ENCODE measurements at places on chromosomes 12 and 14. TPM values are rescaled to one million over a fixed set of nuclear protein-coding genes. Genes with fewer than 3 reads are reported as not detected.

- DNase-seq: no peak
Measured at GRCh38 chr14:92033906-92034687, 5.8 kb downstream of the TRIP11 start.

DNA sequence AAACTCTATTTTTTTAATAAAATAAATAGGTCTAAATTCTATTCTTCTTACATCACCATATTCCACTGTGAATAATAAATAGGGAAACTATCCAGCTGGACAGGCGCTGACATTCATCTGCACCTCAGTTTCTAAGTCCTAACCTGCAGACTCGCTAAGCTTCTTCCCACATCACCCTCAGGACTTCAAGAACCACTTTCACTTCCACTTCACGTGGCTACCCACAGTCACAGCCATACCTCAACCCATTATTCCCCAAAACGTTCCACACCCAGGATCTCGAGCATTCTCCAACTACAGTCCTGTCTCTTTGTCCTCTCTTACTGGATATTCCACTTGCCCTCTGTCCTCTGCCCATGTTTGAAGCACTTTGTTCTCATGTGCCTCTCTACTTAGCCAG is 71.1 kb downstream of the C2CD5 start:
- no peak for DNase-seq

GRCh38 chr14:65228956-65229747 is 126.8 kb upstream of the MAX start:
- DNase-seq: no peak

DNA sequence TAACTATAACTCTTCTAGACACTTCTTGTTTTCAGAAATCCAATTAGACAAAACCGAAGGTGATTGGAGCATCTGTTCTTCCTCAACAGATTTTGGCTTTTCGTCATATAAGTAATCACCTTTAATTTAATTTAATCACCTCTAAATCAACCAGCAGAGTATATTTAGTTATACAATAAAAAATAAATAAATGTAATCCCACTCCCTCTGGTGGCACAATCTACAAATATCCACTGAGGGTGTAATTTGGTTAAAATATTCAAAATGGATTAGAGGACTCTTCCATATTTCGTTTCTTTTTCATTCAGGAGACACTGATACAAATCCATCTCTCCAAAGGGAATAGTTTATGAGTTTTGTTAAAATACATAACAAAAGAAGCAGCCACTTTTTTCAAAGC is 18.3 kb upstream of the SLC35F4 start:
- DNase-seq: no peak

DNA sequence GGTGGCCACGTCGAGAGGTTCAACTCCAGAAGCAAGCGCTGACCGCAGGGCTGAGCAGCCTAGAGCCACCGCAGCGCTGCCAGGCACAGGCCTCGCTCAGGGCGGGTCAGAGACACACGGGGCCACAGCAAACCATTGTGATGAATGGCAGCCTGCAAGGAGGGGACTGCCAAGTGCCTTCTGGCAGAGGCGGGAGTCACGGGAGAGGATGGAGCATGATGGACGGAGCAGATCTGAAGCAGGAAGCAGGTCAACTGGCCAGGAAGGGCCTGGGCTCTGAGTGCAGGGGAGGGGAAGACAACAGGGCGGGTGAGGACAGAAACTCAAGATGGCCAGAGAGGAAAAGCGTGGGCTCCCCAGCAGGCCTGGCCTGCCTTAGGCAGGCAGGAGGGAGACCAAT is 49.8 kb downstream of the CDC42BPB start:
- DNase-seq: no peak

GRCh38 chr14:102508774-102509745 is 516 bp downstream of the ANKRD9 start:
- peak; percentile 46 for DNase-seq

DNA sequence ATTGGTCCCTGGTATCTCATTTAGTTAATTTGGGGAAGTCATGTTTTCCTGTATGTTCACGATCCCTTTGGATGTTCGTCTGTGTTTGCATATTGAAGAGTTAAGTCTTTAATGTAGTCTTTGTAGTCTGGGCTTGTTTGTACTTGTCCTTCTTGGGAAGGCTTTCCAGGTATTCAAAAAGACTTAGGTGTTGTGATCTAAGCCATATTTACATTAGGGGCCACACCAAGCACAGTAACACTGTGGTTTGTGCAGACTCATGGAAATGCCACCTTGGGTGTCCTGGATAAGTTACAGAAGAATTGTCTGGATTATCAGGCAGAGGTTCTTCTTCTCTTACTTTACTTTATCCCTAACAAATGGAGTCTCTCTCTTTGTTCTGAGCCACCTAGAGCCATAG is 380.3 kb downstream of the CCER1 start:
- DNase-seq: no peak

GRCh38 chr12:43480591-43480990 is 71.4 kb downstream of the ADAMTS20 start:
- no peak for DNase-seq

- DNase-seq: no peak
Measured at GRCh38 chr14:22159957-22160356, 429.1 kb downstream of the DAD1 start.

DNA sequence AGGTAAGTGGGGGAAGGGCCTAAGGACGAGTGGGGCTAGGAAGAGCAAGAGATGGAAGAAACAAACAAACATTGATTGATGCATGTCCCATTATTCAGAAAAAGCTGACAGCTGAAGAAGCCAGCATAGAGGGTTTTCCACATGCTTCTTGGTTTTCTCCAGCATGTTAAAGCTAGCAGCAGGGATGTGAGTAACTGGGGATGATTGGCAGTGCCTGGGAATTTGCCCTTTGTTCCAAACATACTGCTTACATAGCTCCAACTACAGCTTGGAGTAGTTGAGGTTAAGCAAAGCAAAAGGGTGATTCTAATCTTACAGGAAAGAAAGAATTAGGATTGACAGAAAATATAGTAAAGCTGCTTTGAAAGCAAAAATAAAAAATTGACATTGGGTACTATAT is 68.0 kb upstream of the IFNG-AS1 start:
- no peak for DNase-seq

DNA sequence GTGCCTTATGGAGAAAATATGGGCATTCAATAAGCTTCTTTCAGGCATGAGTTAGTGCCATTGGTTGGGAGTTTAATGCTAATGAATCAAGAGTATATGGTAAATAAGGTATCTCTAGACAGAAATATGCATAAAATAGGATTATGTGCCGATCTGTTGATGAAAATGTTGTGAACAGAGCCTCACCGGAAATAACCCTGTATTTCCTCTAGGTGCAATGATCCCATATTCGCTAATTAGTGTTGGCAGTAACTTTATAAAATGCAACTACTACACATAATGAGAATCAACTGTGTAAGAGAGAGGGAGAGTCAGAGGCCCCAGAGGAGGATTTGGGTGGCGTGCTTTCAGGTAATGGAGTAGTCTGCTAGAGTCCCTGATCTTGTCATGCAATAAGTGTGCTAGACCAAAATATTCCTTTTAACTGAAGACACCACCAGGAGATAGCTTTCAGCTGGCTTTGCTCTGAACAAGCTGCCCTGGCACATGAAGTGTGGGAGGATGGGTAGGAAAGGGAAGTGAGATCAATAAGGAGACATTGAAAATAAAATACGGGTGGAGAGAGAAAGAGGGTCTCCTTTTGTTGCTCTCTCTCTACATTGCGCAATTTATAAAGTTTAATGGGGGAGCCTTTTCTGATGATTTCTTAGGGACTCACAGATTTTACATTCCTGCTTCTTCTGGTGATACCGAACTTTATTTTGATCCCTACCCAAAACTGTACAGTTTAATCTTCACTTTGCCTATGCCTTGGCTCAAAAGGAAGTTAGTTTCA is 68.6 kb upstream of the PLXNC1 start:
- no peak for DNase-seq

DNA sequence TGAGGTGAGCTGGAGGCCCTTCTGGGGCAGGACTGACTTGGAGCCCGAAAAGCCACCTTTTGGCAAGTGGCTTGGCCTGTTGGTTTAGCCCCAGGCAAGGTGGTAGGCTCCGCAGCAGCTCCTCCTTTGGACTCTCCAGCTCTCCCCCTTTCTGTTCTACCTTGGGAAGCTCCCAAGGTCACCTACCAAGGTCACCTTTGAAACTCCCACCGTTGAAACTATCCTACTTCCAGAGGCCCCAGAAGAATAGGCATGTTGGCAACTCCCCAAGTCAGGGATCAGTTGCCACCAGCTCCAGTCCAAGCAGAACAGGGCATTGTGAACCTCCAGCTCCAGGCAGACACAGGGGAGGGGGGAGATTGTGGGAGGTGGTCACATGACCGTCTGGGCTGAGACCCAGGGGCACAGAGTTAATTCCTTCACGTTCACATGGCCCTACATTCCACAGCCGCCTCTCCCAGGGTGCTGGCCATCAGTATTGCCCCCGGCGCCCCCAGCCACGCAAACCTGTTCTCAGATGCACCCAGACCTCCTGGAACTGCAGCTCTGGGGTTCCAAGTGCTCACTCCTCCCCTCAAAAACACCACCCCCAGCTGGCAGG is 14.4 kb downstream of the IRF2BPL start:
- no peak for DNase-seq

- DNase-seq: no peak
Measured at GRCh38 chr12:89041078-89041477, 311.2 kb downstream of the DUSP6 start.

- DNase-seq: no peak
Measured at GRCh38 chr12:57579677-57580465, 11.1 kb upstream of the PIP4K2C start.

GRCh38 chr12:48119834-48120195 is 651 bp downstream of the PFKM start:
- no peak for DNase-seq

DNA sequence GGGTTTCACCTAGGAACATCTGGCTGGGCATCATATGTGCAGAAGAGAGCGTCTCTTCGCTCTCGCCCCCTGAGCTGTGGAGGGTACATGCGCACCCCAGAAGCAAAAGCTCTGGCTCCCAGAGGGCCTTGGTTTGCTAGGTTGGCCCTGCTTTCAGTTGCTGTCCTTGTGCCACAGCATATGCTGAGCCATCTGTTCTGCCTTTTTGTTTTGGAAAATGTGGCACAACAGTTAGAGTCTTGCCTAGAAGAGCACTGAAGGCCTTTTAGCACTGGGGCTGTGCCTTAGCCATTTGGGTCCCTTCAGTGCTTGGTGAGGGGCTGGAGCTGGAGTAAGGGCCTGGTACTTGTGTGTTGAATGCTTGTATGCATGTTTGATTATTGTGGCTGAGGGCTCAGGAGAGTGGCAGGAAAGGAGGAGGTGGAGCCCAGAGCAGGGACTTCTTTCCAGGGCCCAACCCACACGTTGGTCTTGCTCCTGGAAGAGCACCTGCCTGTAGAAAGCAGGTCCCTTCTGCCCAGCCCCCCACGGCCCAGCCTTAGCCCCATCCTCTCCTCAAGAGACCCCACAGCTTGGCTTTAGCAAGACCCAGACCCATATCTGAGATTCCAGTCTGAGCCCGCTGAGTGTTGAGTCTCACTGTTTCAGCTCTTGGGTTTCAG is 113.7 kb downstream of the SLC25A47 start:
- DNase-seq: no peak

DNA sequence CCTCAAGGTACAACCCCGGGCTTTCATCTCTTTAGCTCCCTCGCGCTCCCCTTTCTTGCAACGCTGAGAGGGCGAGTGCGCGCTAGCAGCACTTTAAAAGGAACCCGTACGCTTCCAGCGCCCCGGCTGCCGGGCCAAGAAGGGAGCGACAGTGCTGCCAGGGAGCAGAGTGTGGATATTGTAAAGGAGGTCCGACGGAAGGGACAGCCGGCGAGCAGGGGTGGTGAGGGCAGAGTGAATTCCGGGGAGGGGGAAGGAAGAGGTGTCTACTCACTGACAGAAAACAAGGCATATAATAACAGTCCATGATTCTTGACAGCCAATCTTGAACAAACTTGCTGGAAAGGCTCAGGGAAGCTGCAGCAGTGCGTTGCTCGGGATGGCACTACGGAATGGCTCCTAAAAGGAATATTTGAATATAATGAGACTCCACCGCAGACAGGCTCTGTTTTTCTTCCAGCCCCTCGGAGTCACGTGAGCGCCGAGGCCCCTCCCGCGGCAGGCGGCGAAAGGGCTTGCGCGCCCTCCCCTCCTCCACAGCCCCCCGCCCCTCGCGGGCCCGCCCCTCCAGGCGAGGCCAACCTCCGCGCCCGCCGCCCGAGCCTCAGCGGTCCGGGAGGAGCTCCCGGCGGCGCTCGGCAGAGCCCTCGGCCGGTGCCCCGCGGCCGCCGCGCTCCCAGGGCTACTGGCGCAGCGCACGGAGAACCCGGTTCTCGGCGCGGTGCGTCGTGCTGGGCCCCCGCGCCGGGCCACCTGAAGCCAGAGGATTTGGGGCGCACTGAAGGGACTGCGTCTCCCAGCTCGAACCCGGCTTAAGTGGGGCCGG is 3.4 kb downstream of the BMP4 start:
- DNase-seq: no peak

- DNase-seq: no peak
Measured at GRCh38 chr12:68959143-68959858, 26.3 kb upstream of the CPM start.

DNA sequence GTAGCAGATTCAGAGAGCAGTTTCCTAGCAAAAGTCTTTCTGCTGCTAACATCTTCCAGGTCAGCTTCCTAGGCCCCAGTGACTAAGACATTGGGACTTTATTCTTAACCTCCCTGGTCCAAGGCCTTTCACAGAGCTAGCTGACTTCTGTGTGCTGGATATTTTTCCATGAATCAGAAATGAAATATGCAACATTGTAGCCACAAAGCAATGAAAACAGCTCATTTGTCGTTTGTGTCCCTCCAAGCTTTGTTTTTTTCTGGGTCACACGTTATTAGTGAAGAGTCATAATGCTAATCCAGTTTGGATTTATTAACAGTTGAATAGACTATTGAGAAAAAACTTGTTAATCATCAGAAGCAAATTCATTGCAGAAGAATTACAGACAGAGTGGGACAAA is 82.4 kb downstream of the ARF6 start:
- DNase-seq: no peak

DNA sequence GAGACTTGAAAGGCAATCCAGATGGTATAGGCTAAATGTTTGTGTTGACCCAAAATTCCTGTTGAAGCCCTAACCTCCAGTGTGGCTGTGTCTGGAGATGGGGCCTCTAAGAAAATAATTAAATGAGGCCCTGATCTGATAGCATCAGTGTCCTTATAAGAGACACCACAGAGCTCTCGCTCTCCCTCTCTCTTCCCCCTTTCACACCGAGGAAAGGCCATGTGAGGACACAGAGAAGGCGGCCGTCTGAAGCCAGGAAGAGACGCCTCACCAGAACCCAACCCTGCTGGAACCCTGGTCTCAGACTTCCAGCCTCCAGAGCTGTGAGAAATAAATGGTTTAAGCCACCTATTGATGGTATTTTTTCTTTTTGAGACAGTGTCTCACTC is 87.5 kb downstream of the SCARB1 start:
- no peak for DNase-seq

- DNase-seq: no peak
Measured at GRCh38 chr14:63209160-63209559, 4.9 kb downstream of the RHOJ start.

GRCh38 chr12:64304571-64304970 is 82.5 kb upstream of the KICS2 start:
- DNase-seq: no peak

COCH gene
- not detected for total RNA-seq

RPS6KL1 gene
- 1.0 TPM for total RNA-seq

TRAF3 gene
- total RNA-seq: 54.4 TPM

CLEC4D gene
- not detected for total RNA-seq

TSPAN9 gene
- total RNA-seq: 1.4 TPM

METTL25 gene
- total RNA-seq: 11.9 TPM

CLEC7A gene
- total RNA-seq: 8.2 TPM

EPYC gene
- not detected for total RNA-seq

TROAP gene
- total RNA-seq: 0.55 TPM

RHOJ gene
- total RNA-seq: not detected

ZDHHC22 gene
- total RNA-seq: not detected
